Fibroblast of skin of right biceps (primary cell): ENCODE measurements at places on chromosomes 6 and 20.

DNA sequence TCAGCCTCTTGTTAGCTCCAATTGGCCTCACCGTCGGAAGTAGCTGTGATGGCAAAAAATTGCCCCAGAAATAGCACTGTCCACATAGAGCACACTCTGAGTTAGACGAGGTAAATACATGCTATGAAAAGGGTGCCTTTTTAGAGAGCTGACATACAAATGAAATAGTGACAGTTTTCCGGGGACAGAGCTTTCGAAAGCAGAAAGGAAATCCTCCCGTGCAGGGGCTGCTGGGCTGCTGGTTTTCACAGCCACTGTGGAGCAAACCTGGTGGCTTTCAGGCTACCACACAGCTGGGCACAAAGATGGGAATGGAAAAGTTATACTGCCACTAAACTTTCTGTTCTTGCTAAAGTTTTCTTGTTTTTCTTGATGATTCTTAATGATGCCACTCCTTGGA, 8.3 kb downstream of the SLPI start:
- no peak for DNase-seq

- no peak for DNase-seq
These were observed 544.6 kb upstream of the BTBD3 start for GRCh38 chr20:11372876-11373790.

GRCh38 chr6:42190554-42191183, 4.1 kb downstream of the GUCA1B start:
- peak; percentile 89 for DNase-seq

GRCh38 chr6:126077810-126078776, 91.8 kb downstream of the TRMT11 start:
- DNase-seq, result peak; percentile 61

GRCh38 chr20:42949950-42950349, 239.8 kb downstream of the PTPRT start:
- DNase-seq, result no peak

DNA sequence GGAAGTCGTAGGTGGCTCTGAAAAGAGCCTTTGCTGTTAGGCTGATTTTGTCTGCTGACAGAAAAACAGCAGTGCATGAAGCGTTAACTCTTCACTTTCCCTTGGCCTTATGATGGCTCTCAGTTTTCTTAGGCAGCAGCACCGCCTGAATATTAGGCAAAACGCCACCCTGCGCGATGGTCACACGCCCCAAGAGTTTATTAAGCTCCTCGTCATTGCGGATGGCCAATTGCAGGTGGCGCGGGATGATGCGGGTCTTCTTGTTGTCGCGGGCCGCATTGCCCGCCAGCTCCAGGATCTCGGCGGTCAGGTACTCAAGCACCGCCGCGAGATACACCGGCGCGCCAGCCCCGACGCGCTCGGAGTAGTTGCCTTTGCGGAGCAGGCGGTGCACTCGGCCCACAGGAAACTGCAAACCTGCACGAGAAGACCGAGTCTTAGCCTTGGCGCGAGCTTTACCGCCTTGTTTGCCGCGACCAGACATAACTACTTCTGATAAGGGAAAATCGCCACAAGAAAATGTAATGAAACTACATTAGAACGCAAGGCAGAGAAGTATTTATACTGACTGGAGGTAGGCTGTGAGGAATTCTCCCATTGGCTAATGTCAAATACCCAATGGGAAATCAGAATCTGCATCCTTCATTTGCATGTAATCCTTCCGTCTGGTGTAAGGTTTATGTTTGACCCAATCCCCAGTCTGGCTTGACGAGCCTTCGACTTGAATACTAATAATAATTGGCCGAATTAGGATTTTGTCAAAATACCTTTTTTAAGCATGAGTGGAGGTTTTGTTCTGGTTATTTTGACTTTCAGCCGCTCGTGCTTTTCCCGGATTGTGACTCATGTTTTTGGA, 53.9 kb upstream of the HFE start:
- DNase-seq, result peak; percentile 99

- DNase-seq, result no peak
These were observed 51.2 kb upstream of the FRMD1 start for GRCh38 chr6:168130168-168130696.
